Adrenal gland (tissue), 19 donors: ENCODE measurements at places on chromosomes 16 and 17. TPM values are rescaled to one million over a fixed set of nuclear protein-coding genes. Genes with fewer than 3 reads are reported as not detected.

The ADAM11 gene
- 0.57 TPM for polyA plus RNA-seq

The CRYM gene
- polyA plus RNA-seq: not detected

The TBC1D3K gene
- polyA plus RNA-seq: 0.24 TPM

The TUBB3 gene
- 13.2 TPM for polyA plus RNA-seq

DNA sequence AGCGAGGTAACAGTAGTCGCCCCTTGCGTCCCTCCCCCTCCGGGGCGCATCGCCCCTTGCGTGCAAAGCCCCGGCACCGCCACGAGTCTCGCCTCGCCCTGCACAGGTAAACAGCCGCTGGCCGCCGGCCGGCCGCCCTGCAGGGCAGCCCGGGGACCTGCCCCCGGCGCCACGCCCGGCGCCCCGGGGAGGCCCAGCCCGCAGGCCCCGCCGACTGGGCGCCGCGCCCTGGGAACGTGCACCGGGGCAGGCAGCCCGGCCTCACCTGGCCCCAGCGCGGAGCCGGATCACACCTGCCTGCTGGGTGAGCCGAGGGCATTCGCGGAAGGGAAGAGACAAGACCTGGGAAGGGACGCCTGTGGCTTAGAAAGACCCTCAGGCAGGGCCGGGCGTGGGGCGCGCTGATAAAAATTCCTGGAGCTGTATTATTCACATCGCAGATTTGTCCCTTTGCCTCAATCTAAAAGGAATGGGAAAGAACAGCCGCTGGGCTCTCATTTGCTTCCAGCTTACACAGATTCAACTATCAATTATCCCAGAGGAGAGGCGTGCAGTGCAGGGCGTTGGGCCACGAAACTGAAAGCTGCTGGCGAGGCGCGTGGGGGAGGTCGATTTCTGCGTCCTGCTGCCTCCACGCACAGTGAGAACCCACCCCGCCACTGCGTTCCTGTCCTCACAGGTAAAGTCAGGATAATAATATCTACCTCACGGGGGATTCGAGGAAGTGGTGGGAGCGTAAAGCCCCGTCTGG is 451.9 kb downstream of the SLC39A11 start:
- DNase-seq: no peak

- no peak for DNase-seq
Observed at GRCh38 chr16:51759329-51759728, 608.3 kb upstream of the SALL1 start.

The FNDC8 gene
- not detected for polyA plus RNA-seq

The ZNF668 gene
- 6.2 TPM for polyA plus RNA-seq

The RASL10B gene
- 1.5 TPM for polyA plus RNA-seq

The SLC47A1 gene
- 150 TPM for polyA plus RNA-seq

The PLEKHH3 gene
- 49.6 TPM for polyA plus RNA-seq

GRCh38 chr16:16857012-16857411 is 478.1 kb downstream of the NPIPA7 start:
- no peak for DNase-seq

DNA sequence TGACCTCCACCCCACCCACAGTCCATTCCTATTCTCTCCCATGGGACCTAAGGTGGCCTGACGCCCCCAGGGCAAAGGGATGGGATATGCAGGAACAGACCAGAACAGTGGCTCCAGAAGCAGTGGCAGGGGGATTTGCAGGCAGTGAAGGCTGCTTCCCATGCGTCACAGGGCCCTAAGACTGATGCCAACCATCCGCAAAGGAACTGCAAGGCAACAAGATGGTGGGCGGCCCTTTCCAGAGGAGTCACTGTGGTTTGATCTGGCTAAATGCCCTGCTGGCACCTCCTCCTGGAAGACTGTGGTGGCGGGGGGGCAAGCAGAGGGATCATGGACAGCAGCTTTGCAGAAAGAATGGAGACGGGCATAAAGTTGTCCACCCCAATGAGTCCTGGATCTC is 4.4 kb upstream of the SLC39A11 start:
- DNase-seq: no peak

The GOSR1 gene
- polyA plus RNA-seq: 71.1 TPM

- DNase-seq: no peak
Observed at GRCh38 chr17:74332763-74333283, 6.8 kb downstream of the KIF19 start.

GRCh38 chr17:36609498-36609862 is 8.1 kb downstream of the MRM1 start:
- DNase-seq: no peak

DNA sequence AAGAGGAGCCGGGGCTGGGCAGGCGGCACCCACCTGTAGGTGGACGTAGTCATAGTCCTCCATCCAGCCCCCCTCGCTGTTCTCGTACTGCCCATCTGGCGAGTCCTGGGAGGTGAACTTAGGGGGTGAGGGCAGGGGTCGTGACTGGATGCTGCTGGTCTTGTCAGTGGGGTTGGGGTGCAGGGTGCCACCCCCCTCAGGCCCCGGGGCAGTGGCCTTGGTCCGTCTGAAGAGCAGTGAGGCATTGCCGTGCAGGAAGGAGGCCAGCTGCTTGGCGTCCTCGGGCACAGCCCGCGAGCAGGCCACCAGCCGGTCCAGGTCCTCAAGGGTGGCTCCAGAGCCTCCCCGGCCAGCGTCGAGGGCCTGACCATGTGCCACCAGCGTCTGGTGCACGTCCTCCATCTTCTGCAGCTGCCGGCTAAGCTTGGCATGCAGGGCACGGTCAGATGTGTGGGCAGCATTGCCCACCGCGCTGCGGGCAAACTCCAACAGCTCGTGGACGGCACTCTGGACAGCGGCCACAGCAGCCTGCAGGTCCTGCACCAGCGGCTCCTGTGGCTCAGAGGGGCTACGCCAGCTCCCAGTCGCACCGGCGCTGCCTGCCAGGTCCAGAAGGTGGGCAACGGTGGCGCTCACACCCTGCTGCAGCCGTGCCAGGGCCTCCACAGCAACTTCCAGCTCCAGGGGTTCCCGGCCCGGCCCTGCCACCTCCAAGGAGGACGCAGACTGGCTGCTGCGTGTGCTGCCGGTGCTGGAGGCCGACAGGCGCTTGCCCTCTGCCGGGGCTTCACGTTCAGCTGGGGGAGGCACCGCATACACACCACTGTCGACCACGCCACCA is 16.3 kb downstream of the CTRB1 start:
- DNase-seq: no peak

The ZNF652 gene
- polyA plus RNA-seq: 22.7 TPM

DNA sequence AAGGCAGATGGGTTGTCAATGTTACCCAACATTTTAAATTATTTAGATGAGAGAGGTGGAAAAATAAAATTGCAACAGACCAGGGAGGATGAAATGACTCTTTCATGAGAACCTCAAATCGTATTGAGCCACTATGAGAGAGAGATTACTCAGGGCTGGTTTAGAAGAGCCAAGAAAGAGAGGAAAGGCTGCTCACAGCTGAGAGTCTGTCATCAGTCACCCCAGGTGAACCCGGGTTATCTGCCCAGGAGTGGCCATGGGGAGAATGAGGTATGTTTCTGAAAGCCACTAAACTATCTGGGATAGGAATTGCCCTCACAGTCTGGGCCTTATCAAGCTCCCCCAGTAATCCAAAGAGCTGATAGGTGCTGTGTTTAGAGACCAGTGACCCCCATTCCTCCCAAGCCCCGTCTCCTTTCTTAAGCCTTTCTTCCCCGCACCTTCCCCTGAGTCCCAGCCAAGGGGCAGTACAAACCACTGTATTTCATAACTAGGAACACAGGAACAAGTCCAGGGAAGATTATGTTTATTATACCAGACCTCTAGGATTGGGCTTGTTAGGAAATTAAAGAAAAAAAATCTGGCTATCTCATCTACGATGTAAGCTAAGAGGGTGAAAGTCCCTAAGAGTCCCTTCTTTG is 158.9 kb upstream of the NOL11 start:
- DNase-seq: peak; percentile 85

The TBC1D3 gene
- polyA plus RNA-seq: 1.4 TPM

DNA sequence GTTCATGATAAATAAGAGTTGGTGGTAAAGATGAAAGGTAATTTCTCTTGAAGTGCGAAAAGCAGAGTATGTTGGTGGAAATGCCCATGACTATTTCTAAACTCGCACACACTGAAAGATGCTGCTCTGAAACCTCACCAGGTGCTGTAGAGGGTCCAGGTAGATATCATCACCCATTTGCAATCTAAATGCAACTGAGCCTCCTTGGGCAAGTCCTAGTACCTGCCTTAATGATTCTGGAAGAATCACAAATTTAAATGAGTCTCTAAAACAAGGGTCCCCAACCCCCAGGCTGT is 5.9 kb upstream of the MMD start:
- DNase-seq: no peak

The CD7 gene
- polyA plus RNA-seq: 1.1 TPM

DNA sequence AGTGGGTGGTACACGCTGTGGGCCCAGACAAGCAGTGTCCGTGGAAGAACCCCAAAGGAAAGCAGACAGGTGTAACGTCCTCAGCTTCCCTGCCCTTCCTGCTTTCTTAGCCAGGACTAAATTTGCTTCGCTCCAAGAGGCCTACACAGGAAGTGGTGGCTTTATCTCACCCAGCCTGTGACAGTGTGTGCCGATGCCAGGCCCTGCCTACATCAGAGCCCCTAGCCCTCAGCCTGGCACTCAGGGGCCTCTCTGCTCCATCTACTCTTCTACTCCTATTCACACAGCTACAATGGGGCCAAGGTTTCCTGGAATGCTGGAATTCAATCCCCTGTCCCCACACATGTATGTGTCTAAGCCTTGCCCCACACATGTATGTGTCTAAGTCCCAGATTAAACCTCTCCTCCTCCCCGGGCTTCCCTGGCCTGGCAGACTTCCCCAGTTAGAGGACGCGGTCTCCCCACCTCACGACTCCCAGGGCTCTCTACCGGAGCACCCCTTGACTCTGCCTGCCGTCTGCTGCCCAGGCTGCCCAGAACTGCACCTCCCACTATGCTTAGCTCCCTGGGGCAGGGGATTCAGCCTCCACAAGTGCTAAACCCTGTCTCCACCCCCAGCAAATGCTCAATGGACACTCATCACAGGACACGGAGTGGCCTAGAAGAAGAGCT is 8.2 kb downstream of the PGAP3 start:
- DNase-seq: no peak

DNA sequence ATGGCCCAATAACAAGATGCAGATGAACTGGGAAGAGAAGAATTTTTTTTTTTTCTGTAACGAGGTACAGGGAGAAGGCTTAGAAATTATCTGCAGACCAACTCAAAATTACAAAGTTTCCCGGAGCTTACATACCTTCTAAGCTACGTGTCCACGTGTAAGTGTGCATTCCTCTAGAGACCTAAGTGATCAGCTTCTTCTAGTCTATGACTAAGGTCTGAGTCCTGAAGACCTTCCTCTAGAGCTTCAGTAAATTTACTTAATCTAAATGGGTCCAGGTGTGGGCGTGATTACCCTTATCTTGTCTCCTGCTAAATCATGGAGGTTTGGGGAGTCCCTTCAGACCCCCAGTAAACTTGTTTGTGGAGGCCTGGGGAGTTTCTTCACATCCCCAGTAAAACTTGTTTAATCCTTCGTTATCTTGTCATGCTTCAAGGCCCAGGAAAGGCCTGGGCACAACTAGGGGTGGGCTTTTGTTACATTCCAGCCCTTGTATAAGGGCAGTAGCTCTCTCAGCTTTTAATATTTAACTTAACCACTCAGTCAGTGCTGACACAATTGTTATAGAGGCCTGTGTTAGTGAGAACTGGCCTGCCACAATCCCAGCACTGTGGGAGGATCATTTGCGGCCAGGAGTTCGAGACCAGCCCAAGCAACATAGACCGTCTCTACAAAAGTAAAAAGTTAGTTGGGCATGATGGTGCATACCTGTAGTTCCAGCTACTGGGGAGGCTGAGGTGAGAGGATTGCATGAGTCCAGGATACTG is 342.3 kb downstream of the SNX29 start:
- DNase-seq: no peak

The SLC47A2 gene
- not detected for polyA plus RNA-seq

The ENPP7 gene
- polyA plus RNA-seq: not detected

DNA sequence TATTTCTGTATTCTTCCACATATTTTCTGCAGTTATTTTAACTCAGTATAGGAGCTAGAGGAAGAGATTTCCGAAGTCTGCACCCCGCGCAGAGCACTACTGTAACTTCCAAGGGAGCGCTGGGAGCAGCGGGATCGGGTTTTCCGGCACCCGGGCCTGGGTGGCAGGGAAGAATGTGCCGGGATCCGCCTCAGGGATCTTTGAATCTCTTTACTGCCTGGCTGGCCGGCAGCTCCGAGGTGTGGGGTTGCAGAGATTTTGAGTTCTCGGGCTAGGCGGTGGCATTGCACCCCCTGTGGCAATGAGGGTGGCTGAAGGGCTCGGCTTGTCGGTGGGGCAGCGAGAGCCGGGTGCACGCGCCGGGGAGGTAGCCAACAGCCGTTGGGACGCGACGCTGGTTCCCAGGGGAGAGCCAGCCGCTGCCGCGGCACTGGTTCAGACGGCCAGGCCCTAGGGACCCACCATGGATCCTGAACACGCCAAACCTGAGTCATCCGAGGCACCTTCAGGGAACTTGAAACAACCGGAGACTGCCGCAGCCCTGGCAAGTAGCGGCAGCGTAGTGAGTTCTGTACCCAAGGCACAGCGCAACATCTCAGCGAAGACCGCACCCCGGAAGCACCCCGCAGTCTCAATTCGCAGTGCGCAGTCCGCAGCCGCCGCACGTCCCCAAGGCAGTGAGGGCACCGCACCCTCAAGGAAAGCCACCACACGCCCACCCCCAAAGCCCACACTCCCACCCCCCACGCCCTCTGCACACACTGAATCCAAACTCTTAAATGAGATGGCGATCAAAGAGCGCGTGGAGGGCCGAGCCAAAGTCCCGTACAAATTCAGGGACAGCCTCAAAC is at the start of gene CMTM1:
CMTM1 (plus strand) TSS at position 389 of the 851 bp plus-strand sequence; CDS start at position 464, 75 bp downstream.
- no peak for DNase-seq

GRCh38 chr17:80978499-80979497 is 12.8 kb upstream of the CHMP6 start:
- no peak for DNase-seq

The MYH11 gene
- 41.7 TPM for polyA plus RNA-seq

The TBC1D3E gene
- not detected for polyA plus RNA-seq

DNA sequence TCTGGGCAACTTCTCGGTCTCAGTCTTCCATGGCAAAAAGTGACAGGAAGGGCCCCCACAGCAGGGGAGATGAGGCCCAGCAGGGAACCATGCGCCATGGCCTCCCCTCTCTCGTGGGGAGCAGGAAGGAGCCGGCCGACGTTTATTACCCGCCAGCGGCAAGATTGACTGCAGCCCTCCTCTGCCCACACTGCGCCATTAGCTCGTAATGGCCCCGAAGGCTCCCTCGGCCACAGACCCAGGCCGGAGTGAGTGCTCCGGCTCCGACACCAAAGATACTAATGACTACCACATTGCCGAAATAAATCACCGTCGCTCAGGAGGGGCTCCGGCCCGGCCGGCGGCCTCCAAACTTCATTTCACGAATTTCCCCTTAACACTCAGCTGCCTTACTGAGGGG is 226.9 kb downstream of the C16orf78 start:
- DNase-seq: peak; percentile 28

DNA sequence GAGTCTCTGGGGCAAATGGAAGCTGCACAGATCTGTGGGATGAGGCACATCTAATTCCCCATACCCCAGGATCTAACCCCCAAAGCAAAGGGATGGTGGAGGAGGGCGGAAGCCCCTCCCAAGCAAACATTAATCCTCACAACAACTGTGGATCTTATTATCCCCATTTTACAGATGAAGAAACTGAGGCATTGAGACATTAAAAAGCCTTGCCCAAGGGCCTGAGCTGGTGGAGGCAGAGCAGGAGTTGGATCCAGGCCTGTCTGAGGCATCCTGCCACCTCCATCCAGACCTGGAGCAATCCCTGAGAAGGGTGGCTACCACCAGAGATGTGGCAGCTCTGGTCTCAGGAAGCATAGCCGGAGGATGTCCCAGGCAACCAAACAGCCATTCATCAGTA is 17.7 kb upstream of the CBFB start:
- no peak for DNase-seq

The PARN gene
- 11.7 TPM for polyA plus RNA-seq

GRCh38 chr16:2686912-2687507 is 4.7 kb downstream of the KCTD5 start:
- no peak for DNase-seq

- DNase-seq: no peak
Observed at GRCh38 chr17:8631554-8631877, 991 bp upstream of the MYH10 start.
